ENCODE measurements at places on chromosomes 7 and 10. TPM values are rescaled to one million over a fixed set of nuclear protein-coding genes. Genes with fewer than 3 reads are reported as not detected.

DNA sequence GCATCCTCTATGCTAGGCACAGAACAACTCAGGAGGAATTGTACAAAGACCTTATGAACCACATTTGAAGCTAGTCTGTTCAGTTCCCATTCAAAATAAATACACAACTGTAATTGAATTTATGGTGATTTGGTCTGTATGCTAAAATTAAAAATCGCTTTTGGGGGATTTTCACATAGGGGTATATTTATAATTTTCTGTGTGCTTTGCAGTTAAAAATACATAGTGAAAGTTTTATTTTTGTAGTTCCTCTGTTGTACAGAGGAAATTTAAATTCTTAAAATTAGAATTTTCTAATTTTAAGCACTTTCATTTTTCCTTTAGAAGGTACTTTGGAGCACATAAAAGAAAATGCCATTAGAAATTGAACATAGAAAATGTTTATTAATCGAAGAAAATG, 6.9 kb downstream of the RABGEF1 start:
- no peak for DNase-seq

DNA sequence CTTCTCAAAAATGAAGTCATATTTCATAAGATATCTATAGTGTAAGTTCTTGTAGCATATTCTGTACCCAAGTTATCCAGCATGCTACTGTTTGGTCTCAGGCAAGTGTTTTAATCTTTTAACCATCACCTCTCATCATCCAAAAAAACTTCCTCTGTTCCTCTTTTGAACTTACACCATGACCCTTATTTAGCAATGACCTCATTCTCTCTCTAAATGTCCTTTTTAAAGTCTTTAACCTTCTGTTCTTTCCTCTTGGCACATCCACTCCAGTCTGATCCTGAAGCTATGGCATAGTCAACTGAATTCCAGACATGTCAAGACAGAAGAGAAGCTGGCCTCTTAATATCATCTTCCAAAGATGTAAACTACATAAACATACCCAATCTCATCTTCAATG, 26.2 kb downstream of the PPP3CB start:
- DNase-seq: no peak

DNA sequence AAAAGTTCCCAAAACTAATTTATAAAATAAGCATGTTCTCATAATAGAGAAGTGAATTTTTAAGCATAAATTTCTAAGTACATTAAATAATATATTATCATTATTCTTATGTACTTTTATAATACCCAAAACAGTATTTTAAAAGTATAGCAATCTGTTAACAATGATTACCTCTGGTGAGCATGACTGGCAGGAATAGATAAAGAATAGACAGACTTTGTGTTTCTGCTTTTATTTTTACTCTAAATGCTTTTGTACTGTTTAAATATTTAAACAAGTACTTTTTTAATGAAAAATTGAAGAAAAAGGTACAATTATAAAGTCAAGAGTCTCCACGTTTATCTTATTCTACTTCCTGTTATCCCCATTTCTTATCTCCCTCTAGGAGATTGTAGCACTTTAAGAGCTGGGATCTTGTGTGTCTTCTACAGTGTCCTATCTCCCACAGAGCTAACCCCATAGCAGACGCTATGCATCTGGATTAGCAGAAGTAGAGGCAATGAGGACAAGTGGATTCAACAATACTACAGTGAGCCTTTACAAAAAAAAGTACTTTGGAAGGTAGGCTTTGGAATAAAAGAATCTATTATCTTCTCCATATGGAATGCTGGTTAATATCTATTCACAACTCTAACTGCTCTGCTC, 42.9 kb downstream of the IDE start:
- no peak for DNase-seq

DNA sequence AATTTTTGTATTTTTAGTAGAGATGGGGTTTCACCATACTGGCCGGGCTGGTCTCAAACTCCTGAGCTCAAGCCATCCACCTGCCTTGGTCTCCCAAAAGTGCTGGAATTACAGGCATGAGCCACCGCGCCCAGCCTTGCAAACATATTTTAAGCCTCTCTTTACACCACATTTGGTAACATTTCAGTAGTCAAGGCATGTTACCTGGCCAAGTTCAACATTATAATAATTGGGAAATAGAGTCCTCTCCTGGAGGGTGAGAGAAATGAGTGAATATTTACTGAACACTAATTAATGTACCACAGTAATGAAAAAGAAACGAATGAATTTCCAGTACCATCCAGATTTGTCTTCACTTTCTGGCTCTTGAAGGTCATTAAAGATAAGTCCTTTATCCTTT, 10.0 kb upstream of the CNOT4 start:
- no peak for DNase-seq

DNA sequence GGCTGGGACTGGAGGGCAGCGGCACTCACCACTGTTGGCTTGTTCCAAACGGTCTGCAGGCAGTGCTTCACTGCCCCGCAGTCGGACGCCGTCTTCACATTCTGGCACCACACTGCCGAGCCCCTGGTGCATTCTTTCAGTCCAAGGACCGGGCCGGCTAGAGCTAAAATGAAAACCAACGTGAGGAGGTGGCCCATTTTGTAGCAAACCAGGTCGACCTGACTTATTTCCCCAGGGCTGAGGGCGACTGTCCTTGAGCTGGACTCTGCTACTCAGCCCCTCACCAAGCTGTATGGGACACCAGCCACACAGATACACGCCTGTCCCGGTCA, 16.7 kb downstream of the PSAP start:
- DNase-seq: no peak

- DNase-seq: no peak
Measured at GRCh38 chr10:68334672-68335467, 2.1 kb upstream of the PBLD start.

GRCh38 chr7:150375662-150376521, 3.2 kb upstream of the ZNF775 start:
- no peak for DNase-seq

GRCh38 chr10:127919418-127920271, 12.7 kb downstream of the PTPRE start:
- DNase-seq: peak; percentile 87

GRCh38 chr10:31262672-31263071, 56.3 kb upstream of the ZEB1 start:
- DNase-seq: no peak

DNA sequence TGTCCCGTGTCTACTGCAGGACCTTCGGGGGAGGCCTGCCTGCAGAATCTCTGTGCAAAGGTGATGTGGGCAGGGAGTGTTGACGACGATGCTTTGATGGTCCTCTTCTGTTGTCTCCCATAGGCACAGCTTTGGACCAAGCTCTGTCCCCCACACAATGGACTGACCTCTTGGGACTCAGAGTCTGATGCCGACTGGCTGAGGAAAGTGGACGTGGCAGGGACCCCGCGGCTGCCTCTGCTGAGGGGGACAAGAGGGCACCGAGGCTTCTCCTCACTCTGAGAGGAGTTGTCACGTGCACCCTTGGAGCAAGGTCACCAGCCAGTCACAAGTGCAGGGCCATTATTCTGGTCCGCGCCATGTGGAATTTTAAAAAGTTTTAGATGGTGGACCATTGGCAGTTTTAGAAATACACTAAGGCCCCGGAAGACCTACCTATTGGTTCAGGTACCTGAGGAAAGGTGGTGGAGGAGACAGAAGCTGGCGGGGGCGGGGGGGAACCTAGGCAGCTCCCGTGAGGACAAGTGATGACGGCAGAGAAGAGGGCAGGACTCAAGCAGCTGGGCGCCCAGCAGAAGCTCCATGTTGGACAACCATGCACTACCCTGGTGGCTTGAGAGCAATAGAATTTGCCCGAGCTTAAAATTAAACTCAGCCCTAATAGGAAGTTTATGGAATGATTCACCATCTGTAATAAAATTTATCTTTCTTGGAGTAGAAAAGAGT, 331.4 kb downstream of the PTPRN2 start:
- DNase-seq: no peak

GRCh38 chr7:115232041-115232440, 310.1 kb downstream of the MDFIC start:
- no peak for DNase-seq

PRR15 gene
- total RNA-seq: not detected

ANXA8 gene
- not detected for total RNA-seq

TAS2R5 gene
- 0.22 TPM for total RNA-seq

Data from lung microvascular endothelial cell (primary cell).